NCI-H510A treated with DMSO at 0.1 percent for 48 hours (cell line): ENCODE measurements at places on chromosomes 12 and 14.

GRCh38 chr12:90401185-90401584, 553.8 kb downstream of the CCER1 start:
- no peak for DNase-seq

- no peak for DNase-seq
These were observed 489.8 kb downstream of the DIO2 start for GRCh38 chr14:79721399-79722084.

DNA sequence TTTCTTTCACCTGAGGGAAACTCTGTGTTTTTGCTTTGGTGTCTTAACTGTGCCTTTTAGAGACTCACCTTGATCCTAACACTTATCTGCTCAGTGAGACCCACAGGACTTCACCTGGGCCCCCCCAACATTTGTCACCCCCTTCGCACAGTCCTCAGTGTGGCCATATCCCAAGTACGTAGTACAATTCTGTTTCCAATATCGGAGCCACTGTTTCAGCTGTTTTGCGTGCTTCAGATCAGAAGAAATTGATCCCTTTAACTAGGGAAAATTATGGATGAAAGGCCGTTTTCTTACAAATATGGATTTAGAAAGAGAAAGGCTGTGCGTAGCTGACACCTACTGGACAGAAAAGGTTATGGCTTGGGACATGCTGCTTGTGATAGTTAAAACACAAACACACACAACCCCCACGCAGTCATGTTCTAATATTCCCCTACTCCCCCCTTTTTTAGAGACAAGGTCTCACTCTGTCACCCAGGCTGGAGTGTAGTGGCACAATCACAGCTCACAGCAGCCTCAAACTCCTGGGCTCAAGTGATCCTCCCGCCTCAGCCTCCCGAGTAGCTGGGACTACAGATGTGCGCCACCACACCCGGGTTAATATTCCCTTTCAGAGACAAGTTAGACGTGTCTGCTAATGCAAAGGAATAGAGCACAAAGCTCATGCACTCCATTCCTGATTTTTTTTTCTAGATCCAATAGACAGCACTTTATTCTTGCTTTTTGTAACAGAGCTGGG, 3.6 kb upstream of the SLC7A8 start:
- DNase-seq, result peak; percentile 21

GRCh38 chr14:75821831-75822521, 159.8 kb downstream of the TGFB3 start:
- DNase-seq, result peak; percentile 91

GRCh38 chr12:79174626-79175025, 310.1 kb downstream of the SYT1 start:
- DNase-seq, result peak; percentile 45

- DNase-seq, result peak; percentile 23
These were observed 245.6 kb upstream of the NPAS3 start for GRCh38 chr14:32693114-32693513.

- no peak for DNase-seq
These were observed 1.8 kb downstream of the GPR162 start for GRCh38 chr12:6823182-6824084.

GRCh38 chr12:9319842-9320173, 111.6 kb upstream of the PZP start:
- DNase-seq, result no peak
